ENCODE measurements at places on chromosomes 6 and 20.

GRCh38 chr6:34053721-34054120, 92.2 kb downstream of the GRM4 start:
- no peak for DNase-seq

GRCh38 chr20:46660487-46660886, 9.2 kb upstream of the SLC13A3 start:
- no peak for DNase-seq

DNA sequence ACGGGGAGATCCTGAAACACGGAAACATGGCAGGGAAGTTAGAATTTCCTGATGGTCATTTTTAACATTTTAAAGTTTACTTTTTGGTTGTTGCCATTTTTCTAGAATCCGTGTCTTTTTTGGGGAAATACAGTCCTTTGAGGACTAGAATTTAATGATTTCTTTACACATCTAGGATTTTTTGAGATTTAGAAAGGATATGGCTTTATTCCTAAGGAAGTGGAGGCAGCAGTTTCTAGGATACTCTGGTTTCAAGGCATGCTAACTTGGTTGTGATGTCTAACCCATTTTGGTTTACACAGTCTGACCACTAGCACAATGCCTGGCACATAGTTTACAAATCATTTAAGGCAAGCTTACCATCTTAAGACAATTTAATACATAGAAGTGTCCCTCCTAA, 1.1 kb upstream of the ZBTB2 start:
- no peak for DNase-seq

- DNase-seq: no peak
Measured at GRCh38 chr6:93779086-93779841, 359.9 kb upstream of the EPHA7 start.

GRCh38 chr6:143157131-143157530, 96.4 kb downstream of the AIG1 start:
- no peak for DNase-seq
